Activated CD4-positive, CD25-positive, alpha-beta regulatory T cell (primary cell): ENCODE measurements at places on chromosomes 7 and 10.

GRCh38 chr10:110032801-110033700 lies 25.3 kb downstream of the ADD3 start:
- no peak for DNase-seq

- no peak for DNase-seq
Measured at GRCh38 chr10:77602231-77602912, 35.2 kb downstream of the KCNMA1 start.

GRCh38 chr10:109967739-109968088 lies 40.1 kb upstream of the ADD3 start:
- DNase-seq, result no peak

- DNase-seq, result no peak
Measured at GRCh38 chr7:101068401-101068800, 16.9 kb upstream of the TRIM56 start.

DNA sequence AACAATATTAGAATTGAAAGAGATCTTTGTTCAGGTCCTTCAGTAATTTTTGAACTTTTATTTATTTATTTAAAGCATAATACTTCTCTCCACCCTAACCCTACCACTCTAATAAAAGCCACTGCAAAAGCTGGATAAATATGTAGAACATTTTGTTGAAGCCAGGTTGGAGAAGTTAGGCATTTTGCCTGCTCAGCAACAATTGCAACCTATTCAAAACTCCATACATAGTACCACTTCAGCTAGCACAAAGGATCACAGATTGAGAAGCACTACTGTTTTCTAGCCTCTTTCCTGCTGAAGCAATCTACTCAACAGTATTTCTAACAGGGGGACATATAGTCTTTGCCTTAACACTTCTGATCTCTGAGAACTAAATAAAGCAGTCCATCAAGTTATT lies 25.0 kb downstream of the RUNDC3B start:
- DNase-seq, result no peak

DNA sequence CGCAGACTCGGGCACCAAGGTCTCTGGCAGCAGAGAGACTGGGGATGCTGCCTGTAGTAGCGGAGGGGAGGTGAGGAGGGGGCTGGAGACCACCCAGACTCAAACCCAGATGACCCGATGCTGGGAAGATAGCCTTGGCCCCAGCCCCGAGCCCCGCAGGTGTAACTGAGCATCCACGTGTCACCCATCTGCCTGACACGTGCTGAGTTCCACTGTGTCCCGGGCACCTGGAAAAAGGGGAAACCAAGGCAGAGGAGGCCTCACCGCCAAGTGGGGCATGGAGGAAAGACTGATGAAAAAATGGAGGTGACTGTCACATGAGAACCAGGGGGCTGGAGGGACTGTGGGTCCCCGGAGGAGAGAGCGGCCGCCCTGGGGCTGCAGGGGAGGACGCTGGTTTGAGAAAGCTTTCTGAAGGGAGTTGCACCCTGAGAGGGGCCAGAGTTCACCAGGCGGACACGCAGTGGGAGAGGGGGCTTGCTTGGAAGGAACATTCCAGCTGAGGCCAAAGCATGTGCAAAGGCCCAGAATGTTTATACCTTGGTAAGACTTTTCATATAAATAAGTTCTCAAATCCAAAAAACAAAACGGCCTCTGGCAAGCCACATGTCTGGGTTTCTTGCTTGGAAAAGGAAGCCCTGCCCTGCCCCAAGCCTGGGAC lies 27.4 kb upstream of the ELN start:
- no peak for DNase-seq
